ENCODE measurements at places on chromosomes 1 and 21.
A peak's percentile ranks its signal among the peaks of the same experiment; 100 is the strongest.

GRCh38 chr1:171935664-171936063 is 94.4 kb downstream of the DNM3 start:
- no peak for DNase-seq

DNA sequence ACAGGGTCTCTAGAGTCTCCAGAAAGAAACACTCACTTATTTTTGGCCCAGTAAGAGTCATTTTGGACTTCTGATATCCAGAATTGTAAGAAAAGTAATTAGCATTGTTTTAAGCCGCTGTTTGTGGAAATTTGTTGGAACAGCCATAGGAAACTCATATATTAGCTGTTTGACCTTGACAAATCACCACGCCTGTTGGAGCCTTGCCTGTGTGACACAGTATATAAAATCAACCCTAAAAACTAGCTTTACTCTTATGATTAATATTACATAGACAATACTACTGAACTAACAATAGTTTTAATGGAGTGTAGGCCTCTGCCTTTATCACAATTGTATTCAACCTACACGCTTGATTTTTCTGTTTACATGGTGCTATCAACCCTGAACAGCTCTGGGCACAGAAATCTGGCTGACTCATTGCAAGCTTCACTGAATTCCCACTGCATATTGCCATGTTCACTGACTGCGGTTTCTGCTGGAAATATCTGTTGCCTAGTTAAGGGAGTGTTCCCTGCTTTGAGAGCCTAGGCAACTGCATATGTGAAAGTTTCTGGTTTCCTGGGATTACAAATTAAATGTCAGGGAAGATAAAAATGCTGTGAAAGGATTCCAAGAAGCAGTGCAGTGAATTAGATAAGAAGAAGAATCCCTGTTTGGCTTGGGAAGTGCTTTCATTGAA is 419.5 kb upstream of the DEPDC1 start:
- no peak for DNase-seq

DNA sequence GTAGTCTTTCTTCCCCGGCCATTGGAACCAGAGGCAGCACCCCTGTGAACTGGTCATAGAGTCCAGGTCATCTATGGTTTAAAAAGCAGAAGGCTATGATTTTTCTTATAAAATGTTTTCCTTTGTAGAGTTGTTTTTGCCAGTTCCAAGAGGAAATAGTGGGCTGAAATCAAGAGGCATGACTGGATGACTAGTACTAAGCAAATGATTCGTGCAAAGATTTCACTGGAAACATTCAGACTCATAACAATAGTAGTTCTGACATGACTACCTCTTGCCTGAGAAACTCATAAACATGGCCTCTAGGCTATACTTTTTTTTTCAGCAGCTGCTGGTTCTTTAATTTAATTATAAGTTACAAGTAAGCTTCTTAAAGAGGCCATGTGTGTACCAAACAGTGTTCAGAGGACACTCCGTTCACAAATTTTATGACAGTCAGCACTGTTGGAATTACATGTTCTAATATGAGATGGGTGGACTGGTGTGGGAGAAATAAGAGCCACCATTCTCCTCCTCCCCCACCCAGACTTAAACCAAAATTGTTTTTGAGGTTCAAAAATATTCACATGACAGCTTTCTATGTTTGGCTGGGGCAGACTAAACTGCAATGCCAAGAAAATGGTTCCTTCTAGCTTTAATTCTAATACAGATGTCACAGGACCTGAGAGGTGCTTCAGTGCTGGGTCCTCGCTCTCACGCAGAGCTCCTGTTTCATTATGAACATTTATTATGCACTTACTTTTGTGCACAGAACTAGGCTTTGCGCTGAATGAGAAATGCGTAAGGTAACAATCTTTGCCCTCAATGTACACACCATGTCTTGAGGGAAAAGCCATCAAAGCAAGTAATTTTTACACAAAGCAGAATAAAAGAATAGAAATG is 147.5 kb downstream of the ZC3H11B start:
- no peak for DNase-seq

GRCh38 chr1:72037745-72038343 is 244.5 kb downstream of the NEGR1 start:
- DNase-seq = no peak

DNA sequence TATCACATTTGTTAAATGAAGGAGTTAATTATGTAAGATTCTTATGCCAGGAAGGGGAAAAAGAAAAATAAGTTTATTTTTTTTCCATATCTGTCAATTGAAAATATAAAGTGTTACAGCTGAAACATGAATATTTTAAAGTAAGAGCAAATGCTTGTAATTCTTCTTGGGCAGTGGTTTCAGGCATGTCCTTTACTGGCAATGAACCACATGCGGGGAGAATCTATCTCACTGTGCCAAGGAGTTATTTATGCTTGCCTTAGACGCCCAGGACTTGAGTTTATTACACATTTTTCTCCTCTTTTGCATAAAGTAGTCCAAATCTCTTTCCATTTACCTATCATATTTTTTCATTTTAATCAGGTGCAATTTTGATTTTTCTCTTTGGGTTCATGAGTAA is 207.8 kb upstream of the NRIP1 start:
- no peak for DNase-seq

DNA sequence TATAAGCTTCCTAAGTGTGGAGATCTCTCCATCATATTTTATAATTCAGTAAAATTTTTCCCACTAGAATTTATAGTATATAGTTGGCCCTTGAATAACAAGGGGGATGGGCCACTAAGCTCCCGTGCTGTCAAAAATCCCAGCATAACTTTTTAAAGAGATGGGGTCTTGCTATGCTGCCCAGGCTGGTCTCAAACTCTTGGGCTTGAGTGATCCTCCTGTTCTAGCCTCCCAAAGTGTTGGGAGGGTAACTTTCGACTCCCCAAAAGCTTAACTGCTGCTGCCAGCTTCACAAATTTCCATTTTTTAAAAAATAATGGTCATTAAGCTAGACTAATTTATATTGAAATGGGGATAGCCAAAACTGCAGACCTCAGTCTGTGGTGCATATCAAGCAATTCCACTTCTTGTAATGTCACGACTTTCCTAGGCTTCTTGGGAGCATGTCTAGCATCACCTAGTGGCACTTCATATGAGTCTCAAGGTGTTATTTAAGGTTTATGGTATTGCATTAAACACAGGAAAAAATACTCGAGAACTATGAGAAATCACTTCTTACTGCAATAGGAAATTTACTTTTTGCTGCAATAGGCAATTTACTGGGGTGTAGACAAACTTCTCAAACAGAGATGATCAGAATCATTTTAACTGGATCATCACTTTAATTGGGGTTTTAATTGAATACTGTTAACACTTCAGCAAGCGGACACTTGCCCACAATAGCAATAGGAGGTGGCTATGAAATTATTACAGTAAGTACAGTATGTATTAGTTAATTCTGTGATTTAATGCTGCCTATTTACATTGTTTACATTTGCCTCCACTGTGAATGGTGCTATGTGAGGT is 19.3 kb upstream of the ACTA1 start:
- no peak for DNase-seq

DNA sequence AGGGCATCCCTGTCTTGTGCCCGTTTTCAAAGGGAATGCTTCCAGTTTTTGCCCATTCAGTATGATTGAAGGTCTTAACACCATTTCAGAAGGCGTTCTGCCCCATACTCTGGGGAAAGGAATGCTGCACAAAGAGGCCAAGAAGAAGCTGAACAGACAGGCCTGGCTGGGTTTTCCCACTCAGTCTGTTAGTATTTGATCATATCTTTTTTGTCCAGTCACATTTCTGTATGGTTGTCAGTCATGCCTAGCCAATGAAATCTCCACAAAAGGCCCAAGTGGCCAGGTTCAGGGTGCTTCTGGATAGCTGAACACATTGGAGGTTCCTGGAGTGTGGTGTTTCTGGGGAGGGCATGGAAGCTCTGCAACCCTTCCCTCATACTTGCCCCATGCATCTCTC is 72.1 kb downstream of the NEK7 start:
- no peak for DNase-seq

DNA sequence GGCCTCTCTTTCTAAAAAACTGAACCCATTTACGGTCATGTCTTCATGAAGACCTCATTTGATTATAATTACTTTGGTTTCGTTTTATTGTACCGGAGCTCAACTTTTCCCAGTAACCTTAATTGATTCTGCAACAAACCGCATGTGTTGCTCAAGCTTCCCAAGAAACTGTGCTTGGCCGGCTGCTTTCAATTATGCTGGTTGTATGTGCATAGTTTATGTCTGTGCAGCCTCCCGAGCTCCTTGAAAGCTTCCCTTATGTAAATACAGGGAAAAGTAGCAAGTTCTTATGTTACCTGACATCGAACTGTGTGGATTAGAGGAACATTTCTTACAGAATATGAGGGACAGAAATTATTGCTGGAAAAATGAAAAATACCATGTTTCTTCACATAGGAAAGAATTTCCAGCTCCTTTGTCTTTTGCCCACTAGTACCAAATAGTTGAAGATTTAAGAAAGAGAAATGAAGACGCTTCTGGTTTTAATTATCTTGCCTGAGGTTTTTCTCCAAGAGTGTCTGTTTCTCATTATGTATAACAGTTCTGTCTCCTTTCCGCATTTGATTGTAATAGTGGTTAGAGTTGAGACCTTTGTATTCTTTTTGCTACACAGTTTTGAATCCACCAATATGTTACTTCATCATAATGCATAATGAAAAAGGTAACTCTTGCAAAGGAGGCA is 2.1 kb downstream of the VCAM1 start:
- DNase-seq = no peak

DNA sequence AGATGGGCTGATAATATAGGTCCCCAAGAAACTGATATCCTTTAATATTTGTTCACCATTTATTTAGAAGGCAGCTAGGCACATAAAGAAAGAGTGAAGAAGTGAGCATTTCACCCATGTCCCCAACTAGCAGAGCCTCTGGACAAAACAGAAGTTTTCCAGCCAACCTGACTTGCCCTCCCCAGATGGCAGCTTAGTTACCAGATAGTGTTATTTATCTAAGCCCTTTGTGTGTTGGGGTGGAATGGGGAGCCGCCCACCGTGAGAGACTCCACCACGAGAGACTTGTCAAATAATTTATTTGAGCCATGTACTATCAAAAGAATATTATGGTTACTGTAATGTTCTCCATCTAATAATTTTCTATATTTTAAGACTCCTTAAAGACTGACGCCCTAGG is 54.9 kb upstream of the C1orf198 start:
- no peak for DNase-seq

DNA sequence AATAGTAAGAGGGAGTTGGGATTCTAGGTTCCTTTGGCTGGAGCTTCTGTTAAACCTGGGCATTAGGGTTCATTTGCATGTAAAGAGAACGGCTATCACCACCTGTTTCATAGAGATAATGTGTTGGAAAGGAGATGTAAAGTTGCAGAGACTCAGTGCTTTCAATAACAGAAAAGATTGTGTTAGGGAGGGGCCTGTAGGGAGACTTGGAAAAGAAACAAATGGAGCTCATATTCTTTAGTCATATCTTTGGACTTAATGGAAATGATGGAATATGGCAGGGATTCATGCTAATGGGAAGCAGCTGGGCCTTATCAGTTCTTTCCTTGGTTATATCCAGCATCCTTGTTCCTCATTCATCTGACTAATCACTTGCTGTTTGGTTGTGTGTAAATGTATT is 144.9 kb downstream of the CD247 start:
- no peak for DNase-seq

DNA sequence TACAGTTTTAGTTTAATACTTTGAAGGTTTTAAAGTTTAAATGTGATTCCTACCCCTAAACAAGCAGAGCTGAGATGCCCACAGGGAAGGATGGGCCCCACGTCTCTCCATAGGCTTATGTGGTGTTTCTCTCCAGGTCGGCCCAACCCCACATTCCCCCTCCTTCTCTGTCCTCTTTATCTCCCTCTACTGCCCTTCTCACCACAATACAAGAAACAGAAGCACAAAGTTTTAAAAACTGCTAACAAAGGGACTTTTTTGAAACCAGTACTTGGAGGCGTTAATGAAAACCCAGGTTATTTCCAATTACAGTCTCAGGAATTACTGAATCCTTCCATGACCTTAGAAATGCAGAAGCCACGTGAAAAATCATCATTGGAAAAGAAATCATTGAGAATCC is 324.0 kb downstream of the NTNG1 start:
- DNase-seq = no peak

DNA sequence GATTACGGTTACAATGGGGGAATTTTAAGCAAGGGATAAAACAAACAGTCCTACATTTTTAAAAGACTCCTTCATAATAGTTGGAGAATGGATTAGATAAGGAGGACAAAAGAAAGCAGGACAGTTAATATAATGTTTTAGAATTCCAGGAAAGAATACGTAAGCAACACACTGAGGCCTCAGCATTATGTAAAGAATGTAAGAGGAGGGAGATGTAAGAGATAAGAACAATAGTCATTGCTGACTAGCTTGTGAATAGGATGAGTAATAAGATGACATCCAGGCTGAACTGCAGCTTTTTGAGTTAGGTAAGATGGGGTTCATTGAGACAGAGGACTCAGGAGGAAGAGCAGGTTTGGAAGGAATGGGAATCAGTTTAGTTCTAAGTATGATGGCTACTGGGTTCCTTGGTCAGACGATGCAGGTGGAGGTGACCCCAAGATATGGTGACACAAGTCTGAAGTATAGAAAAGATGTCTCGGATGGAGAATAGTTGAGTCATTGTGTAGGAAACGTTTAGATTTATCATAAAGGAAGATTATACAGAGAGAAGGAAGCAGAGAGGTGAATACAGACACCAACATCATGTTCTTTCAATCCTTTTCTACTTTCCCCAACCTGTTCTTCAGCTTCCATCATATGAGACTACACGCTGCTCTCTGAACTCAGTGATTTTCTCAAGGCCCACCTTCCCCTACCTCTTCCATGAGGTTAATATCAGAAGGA is 372.8 kb downstream of the PTBP2 start:
- DNase-seq = no peak

- DNase-seq = peak; percentile 82
These were observed at the start of gene QSOX1 for GRCh38 chr1:180154325-180155181. Gene QSOX1 (plus strand): TSS chr1:180154869. CDS start chr1:180154908, 39 bp downstream.
